ENCODE measurements at places on chromosomes 16 and 17. TPM values are rescaled to one million over a fixed set of nuclear protein-coding genes. Genes with fewer than 3 reads are reported as not detected.
A peak's percentile ranks its signal among the peaks of the same experiment; 100 is the strongest.

- no peak for DNase-seq
Observed at GRCh38 chr16:77596261-77596660, 126.1 kb upstream of the NUDT7 start.

- no peak for DNase-seq
Observed at GRCh38 chr16:75377729-75378386, 55.4 kb downstream of the CFDP1 start.

GRCh38 chr16:10196999-10197398, 14.8 kb upstream of the GRIN2A start:
- DNase-seq: no peak

DNA sequence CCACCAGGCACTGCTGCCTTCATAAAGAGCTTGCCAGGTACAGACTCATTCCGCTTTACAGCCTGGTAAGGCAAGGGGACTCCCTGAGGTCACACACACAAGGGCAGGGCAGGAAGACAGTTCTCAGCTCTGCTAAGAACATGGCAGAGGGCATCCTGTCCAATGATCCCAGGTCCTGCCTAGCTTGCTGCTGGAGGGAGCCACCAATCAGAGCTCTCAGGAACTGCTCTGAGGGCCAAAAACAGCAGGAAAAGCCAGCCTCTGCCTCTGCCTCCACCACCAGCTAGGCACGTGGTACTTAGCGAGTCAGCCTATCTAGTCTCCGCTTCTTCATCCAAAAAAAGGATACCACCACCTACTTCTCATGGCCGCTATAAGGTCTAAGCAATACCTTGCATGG, 66.1 kb downstream of the GTF3C1 start:
- no peak for DNase-seq

GRCh38 chr16:1825864-1826690, 548 bp downstream of the HAGH start:
- DNase-seq: peak; percentile 41

- DNase-seq: no peak
Observed at GRCh38 chr16:64151990-64152767, 969.7 kb downstream of the CDH11 start.

GRCh38 chr16:69717066-69717465, 9.3 kb downstream of the NQO1 start:
- no peak for DNase-seq

DNA sequence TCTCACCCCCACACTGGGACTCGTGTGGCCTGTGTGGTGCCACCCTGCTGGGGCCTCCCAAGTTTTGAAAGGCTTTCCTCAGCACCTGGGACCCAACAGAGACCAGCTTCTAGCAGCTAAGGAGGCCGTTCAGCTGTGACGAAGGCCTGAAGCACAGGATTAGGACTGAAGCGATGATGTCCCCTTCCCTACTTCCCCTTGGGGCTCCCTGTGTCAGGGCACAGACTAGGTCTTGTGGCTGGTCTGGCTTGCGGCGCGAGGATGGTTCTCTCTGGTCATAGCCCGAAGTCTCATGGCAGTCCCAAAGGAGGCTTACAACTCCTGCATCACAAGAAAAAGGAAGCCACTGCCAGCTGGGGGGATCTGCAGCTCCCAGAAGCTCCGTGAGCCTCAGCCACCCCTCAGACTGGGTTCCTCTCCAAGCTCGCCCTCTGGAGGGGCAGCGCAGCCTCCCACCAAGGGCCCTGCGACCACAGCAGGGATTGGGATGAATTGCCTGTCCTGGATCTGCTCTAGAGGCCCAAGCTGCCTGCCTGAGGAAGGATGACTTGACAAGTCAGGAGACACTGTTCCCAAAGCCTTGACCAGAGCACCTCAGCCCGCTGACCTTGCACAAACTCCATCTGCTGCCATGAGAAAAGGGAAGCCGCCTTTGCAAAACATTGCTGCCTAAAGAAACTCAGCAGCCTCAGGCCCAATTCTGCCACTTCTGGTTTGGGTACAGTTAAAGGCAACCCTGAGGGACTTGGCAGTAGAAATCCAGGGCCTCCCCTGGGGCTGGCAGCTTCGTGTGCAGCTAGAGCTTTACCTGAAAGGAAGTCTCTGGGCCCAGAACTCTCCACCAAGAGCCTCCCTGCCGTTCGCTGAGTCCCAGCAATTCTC, 27.4 kb downstream of the STH start:
- no peak for DNase-seq

DNA sequence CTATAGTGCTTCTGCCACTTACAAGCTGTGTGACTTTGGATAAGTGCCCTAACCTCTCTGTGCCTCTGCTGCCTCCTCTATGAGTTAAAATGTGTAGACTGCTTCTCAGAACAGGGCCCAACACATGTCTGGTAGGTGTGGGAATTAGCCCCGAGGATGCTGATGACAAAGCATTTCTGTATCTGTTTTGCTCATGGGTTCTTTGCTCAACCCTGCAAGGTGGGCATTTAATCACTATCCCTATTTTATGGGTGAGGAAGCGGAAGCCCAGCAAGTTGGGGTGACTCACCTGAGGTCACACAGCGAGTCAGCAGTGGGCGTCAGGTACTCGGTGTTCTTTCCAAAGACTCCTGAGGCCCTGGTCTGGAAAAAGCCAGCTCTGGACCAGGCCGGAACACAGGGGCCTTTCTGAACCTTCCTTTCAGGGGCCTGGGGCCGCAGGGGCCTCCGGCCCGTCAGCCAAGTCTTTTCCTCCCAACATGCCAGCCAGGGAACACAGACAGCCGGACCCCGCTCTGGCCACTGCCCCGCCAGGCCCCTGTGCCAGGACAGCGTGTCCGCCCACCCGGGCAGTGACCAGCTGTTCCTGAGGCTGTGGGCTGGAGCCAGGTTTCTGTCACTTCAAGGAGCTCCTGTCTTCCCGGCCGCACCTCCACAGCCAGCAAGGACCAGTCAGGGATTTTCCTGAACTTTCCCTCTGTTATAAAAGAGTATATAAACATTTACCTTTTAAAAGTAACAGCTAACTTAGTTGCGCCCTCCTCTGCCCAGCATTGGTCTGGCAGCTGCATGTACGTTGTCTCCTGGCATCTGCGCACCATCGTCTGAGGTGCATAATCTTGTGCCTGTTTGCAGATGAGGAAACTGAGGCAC, 62.5 kb downstream of the SREBF1 start:
- DNase-seq: no peak

DNA sequence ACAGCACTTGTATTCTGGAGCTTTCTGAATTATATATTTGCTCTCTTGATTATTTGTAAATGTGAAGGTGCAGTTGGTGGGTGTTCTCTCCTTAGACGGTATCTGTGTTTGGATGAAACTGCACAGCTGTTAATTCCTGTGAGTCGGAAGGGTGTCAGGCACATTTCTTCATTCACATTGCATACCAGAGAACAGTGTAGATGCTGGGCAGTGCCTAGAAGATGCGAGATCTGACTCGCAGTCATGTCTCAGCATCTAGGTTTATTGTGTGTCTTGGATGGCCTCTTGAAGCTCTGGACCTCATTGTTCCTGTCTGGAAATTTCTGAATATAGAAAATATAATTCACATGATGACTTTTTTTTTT, 61.2 kb downstream of the CLEC16A start:
- no peak for DNase-seq

DNA sequence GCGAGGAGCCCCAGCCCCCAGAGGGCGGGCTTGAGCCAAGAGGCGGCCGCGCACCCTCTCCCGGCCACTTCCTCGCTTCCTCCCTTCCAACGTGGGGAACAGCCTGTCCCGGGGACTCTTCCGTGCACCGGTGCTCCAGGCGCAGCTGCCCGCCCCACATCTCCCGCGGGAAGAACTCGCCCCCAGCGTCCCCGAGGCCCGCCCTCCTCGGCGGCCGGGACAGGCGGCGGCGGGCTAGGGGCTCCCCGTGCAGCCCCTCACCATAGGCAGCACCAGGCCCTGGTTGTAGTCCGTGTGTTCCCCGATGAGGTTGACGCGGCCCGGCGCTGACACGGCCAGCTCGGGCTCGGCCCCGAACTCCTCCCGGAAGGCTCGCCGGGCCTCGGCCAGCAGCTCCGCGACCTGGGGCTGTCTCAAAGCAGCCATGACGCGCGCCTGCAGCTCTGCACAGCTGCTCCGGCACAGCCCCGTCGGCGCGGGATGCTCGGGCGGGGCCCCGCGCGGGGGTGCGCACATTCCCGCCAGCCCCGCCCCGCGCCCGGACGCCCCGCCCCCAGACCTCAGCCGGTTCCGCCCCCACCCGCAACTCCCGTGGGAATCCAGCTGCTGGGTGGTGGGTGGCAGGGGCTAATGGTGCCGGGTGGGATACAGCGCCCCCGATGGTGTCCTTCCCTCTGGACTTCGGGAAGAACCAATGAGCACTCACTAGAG, at the start of gene GALK1:
Gene GALK1, minus strand, starts transcription at position 482 of the 711 bp plus-strand sequence. Its CDS starts 56 bp downstream, at position 426.
- DNase-seq: peak; percentile 77

- DNase-seq: no peak
Observed at GRCh38 chr16:51416926-51417325, 265.9 kb upstream of the SALL1 start.

- DNase-seq: no peak
Observed at GRCh38 chr17:74049167-74049966, 154.1 kb upstream of the RPL38 start.

DNA sequence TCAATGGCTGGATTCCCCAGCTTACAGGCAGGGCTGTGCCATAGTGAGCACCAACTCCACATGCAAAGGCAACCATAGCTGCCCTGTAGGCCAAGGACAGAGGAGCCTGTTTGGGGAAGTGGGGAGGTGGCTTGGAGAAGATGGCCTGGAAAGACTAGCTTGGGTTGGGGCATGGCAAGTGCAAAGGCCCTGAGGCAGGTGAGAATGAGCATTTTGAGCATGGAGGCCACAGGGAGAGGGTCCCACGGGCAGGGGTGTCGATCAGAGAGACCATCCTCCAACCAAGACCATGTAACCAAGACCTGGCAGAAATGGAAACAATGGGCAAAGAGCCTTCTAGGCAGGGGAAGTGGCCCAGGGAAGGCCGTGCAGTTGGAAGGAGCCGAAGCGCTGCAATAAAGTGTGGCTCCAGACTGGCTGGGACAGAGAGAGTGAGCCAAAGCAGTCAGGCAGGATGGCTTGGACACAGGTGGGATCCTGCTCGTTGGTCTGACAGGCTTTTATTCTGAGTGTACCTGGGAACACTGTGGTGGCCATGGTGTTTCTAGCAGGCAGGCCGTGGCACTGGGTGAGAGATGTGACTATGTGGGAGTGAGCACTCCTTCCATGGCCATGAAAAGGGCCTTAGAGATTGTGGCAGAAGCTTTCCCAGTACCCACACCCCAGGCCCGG, 24.8 kb upstream of the MPRIP start:
- no peak for DNase-seq

- DNase-seq: no peak
Observed at GRCh38 chr17:59433586-59433985, 102.1 kb downstream of the YPEL2 start.

- no peak for DNase-seq
Observed at GRCh38 chr17:48470388-48471034, 40.5 kb upstream of the SKAP1 start.

- DNase-seq: no peak
Observed at GRCh38 chr16:73083271-73083670, 35.3 kb upstream of the ZFHX3 start.

DNA sequence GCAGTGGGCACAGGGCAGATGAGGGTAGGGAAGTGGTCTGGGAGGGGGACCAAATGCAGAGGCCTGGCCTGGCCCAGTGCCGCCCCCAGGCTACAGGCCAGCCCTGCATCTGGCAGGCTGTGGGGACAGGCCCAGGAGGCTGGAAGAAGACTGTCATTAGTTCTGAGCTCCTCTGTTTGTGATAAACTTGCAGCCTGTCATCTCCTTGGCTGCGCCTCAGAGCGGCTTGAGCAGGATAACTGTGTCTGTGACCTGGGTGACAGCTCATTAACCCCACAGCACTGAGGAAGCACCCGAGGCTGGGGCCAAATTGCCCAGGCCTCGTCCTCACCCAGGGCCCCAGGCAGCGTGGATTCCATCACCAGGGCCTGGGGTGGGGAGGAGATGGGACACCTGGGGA, 23.9 kb downstream of the ABCC3 start:
- no peak for DNase-seq

DNA sequence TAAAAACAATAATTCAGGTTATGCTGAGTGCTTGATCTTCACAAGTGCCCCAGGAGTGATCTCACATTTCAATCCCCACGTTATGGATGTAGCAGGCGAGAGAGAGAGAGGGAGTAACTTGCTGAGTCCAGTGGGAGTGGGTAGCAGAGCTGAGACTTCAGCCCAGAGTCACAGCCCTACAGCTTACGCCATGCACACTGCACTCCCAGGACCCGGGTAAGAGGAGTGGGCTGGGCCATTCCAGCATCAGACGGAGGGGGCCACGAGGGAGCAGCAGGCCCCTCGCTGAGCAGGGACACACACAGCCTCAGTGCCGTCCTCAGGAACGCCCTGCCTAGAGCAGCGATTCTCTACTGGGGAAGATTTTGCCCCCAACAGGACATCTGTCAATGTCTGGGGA, 9.8 kb upstream of the KIF19 start:
- DNase-seq: no peak

GRCh38 chr16:84851192-84852127, 31.7 kb downstream of the CRISPLD2 start:
- no peak for DNase-seq

DNA sequence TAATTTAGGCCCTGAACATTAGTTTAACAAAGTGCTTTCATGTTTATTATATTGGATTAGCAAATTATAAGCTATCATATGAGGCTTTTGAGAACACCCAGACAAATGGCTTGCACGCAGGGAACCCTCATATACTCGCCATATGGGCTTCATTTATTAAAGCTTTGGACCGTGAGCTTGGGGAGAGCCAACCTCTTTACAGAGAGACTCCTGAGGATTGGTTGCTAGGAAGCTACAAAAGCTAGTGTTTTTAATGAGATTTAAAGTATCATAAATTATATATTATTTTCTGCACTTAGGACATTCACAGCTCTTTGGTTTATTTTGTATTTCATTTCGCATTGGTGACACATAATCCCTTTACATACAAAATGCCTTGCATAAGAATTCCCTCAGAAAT, 193.8 kb upstream of the TOX3 start:
- DNase-seq: no peak

DNA sequence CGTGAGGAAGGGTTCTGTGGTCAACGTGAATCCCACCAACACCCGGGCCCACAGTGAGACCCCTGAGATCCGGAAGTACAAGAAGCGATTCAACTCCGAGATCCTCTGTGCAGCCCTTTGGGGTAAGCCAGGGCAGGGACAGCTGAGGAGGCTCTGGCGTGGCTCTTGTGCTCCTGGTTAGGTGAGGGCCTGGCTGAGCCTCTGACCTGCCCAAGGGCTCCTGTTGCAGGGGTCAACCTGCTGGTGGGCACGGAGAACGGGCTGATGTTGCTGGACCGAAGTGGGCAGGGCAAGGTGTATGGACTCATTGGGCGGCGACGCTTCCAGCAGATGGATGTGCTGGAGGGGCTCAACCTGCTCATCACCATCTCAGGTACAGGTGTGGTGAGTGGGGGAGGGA, 4.2 kb upstream of the C17orf107 start:
- DNase-seq: no peak

CES5A gene
- 0.39 TPM for total RNA-seq

TMEM88 gene
- total RNA-seq: 9.9 TPM

ALOX12B gene
- 0.62 TPM for total RNA-seq

YBX2 gene
- not detected for total RNA-seq

SULT1A2 gene
- total RNA-seq: 2.9 TPM

TMEM98 gene
- total RNA-seq: 41.9 TPM

C16orf92 gene
- not detected for total RNA-seq

SYNGR3 gene
- total RNA-seq: 0.86 TPM

GRB7 gene
- 37.4 TPM for total RNA-seq

TBC1D3C gene
- not detected for total RNA-seq

SLC25A10 gene
- total RNA-seq: 33.1 TPM

KRTAP16-1 gene
- total RNA-seq: not detected
